ENCODE measurements at places on chromosomes 6 and 20. TPM values are rescaled to one million over a fixed set of nuclear protein-coding genes. Genes with fewer than 3 reads are reported as not detected.
A peak's percentile ranks its signal among the peaks of the same experiment; 100 is the strongest.

DNA sequence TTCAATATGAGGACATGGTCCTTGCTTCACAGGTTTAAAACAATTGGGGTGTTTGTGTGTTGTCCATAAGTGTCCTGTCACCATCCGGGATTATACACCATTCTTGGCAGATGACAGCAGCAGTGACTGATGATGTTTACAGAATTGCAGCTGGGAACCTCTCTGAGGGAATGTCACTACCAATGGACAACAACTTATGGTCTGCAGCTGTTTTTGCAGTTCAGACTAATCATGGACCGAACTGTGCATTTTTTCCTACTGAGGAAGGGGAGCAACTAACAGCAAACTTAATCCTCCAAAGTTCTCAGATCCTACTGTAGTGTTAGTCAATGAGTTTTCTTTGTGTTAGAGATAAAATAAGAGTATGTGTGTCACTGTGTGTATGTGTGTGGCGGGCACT, 26.0 kb downstream of the FAM229B start:
- no peaks in the 10 kb centered on the region for H3K36me3 ChIP-seq
- no peak overlapping the region for H3K4me3 ChIP-seq
- no peaks in the 10 kb centered on the region for H3K27me3 ChIP-seq
- H3K27ac ChIP-seq, result no peak overlapping the region
- DNase-seq, result no peak
- H3K4me1 ChIP-seq, result no peaks in the 10 kb centered on the region

DNA sequence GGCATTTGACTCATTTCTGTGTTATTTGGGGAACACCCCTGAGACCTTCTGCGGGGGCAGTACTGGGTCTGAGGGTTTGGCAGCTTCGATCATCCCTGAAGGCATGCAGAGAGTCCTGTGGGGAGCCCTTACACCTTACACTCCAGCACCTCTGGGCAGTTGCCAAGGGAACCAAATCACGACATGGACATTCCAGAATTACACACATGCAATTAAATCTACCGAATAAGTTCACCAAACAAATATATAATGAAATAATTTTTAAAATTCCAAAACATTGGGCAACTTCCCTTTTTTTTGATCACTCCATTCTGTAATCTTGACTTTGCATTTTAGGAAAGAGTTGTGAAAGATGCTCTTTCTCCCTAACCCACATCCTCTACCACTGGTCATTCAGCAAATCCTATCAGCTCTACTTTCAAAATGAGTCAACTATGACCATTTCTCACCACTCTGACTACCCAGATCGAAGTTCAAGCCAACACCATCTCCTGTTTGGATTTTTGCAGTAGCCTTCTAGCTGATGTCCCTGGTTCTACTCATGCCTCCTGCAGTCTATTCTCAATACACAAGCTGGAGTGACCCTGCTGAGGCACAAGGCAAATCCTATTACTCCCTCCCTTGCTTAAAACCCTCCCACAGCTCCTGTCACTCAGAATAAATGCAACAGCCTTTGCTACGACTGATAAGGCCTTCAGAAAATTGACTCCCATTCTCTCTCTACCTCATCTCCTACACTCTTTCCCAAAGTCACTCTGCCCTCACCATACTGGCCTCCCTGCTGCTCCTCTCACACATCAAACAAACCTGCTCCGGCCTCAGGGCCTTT, 533.3 kb downstream of the HACE1 start:
- H3K4me3 ChIP-seq, result no peak overlapping the region
- DNase-seq, result peak; percentile 10

- H3K4me3 ChIP-seq, result no peak overlapping the region
- H3K4me1 ChIP-seq, result no peaks in the 10 kb centered on the region
- no peaks in the 10 kb centered on the region for H3K27me3 ChIP-seq
- no peak overlapping the region for H3K27ac ChIP-seq
Measured at GRCh38 chr6:147826698-147827097, 318.2 kb downstream of the SAMD5 start.

CRISP2 gene
- total RNA-seq, result not detected

All from body of pancreas (tissue), 4 donors.